ENCODE measurements at places on chromosomes 16 and 17.

- peak; percentile 64 for DNase-seq
These were observed 9.1 kb downstream of the WSCD1 start for GRCh38 chr17:6079155-6079888.

DNA sequence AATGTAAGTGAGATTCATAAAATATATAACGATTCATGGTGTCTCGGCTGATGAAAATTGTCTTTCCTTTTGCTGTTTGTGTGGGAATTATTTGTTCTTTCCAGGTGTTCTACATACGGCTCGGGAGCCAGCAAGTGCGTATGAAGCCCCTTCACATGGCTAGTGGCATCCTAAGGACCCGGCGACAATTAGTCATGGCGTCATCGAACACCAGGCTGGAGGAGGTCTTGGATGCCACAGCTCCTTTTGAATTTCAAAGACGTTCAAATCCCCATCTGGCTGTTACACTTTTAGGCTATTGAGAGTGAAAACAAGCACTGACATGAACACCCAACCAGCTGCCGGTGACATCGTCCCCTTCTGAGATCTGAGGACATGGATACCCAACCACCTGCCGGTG, 397.7 kb upstream of the TNRC6C start:
- DNase-seq = no peak

DNA sequence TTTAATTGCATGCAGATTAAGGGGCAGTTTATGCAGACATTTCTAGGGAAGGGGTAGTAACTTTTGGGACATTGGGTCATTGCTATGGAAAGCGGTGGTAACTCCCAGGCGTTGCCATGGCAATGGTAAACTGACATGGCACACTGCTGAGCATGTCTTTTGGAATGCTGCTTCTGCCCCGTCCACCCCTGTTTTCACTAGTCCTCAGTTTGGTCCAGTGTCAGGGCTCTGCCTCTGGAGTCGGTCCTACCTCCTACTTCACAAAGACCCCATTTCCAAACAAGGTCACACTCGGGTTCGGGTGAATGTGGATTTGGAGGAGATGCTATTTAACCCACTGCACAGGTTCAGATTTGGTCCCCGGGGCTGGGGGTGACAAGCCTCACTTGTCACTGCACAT, 2.9 kb downstream of the IL34 start:
- no peak for DNase-seq

- DNase-seq = no peak
These were observed 126.6 kb downstream of the RPTOR start for GRCh38 chr17:80671039-80671824.

DNA sequence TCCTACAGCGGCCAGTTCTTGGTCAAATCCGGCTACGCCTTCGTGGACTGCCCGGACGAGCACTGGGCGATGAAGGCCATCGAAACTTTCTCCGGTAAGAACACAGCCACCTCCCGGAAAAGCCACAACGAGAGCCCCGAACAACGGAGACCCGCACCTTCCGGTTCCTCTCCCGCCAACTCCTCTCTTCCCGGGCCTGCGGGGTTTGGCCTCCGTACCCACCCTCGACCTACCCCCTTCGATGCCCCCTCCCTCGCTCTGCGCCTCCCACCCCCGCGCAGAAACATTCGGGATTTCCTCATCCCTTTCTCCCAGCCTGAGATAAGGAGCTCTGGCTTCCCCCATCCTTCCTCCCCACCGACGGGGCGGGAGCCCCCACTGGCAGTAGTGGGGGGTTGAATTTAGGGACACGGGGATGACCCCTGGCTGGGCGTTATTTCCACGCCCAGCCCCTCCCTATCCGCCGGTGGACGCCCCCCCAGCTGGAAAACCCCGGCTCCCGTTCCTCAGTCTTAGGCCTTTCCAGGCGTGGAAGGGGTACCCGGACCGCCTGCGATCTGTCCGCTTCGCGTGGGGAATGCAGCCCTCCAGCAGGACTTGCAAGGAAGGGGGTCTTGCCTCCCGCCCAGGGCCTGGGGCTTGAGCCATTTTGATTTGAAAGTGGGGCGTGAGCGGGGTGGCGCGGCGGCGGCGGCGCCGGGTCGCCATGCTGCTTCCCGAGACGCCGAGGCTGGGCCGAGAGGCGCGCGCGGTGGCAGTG, 822 bp downstream of the IGF2BP1 start:
- DNase-seq = peak; percentile 71

DNA sequence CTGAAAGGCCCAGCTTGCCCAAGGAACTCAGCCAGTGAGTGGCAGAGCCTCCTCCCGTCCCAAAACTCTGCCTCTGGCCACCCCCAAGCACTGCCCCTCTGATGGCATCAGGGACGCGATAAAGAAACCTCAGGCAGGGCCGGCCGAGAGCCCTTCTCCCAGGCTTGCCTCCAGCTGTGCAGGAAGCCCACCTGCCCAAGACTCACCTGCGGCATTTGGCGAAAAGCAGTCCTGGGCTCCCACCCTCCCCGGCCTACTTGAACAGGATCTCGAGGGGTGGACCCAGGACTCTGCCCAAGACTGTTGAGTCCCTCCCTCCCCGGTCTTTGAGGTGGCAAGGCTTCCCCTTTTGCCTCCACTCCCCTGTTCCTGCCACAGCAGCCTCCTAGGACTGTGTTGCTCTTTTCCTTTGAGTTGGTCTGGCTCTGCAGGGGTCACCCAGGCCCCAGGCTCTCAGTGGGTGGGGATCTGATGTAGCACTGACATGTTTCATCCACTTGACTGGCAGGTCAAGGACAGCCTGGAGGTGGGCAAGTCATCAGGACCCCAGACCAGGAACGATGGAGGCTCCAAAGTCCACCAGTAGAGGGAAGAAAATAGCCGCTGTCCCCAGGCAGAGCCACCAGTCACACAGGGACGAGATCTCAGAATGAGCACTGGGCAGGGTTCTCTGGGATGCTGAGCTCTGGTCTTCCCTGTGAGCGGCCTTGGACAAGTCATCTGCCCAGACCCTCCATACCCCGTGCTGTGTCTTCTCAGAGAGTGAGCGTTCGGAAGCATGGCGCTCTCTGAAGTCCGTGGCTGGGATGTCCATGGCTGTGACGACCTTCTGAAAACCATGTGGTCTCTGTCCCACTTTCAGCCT, 111.0 kb upstream of the TNRC6C start:
- no peak for DNase-seq

GRCh38 chr17:80777274-80777673, 214.4 kb upstream of the CHMP6 start:
- no peak for DNase-seq

DNA sequence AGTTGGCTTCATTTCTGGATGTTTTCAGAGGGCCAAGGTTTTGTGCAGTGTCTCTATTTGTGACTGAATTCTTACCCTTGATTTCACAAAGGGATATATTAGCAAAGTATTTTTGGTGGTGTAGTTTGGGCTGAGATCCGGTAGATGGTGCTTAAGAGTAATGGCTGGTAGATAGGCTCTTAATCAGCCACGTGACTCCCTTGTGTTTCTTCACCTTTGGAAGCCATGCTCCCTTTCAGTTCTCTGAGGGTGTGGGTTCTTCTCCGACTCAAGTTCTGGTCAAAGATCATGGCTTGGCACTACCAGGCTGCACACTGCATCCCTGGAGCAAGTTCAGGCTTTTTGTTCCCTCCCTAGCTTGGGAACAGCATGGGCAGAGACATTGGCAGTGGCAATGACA, 887.3 kb downstream of the CDH8 start:
- DNase-seq = peak; percentile 2

- DNase-seq = no peak
These were observed 16.2 kb upstream of the HAS3 start for GRCh38 chr16:69089091-69089910.

Measured in NCI-H82 (cell line).